ENCODE measurements at places on chromosomes 3 and 15.

- no peak for DNase-seq
Measured at GRCh38 chr15:75923756-75924155, 20.1 kb downstream of the FBXO22 start.

- no peak for DNase-seq
Measured at GRCh38 chr3:107309312-107309711, 67.9 kb upstream of the CCDC54 start.

- no peak for DNase-seq
Measured at GRCh38 chr15:39582286-39582976, 1.6 kb downstream of the THBS1 start.

DNA sequence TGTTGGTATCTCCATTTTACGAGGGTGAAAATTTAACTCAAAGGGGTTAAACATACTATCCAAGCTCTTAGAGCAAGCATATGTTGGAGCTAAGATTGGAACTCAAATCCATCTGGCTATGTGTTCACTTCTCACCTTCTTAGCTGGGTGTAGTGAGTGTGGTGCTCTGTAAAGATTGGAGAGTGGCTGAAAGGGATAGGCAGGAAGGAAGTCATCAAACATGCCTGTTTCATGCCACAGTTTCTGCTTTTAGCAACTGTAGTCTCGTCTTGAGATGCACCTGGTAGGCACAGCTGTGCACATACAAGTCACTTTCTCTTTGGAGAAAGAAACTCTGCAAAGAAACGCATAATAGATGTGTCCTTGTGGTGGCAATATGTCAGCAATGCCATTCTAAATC lies 189.1 kb upstream of the MDFIC2 start:
- no peak for DNase-seq

GRCh38 chr15:73936181-73936580 lies 9.9 kb downstream of the LOXL1 start:
- no peak for DNase-seq

GRCh38 chr3:52119826-52120225 lies 34.4 kb downstream of the POC1A start:
- DNase-seq = no peak

- DNase-seq = peak; percentile 37
Measured at GRCh38 chr3:42504334-42505127, 2.1 kb downstream of the VIPR1 start.

GRCh38 chr15:94066811-94067210 lies 164.6 kb upstream of the MCTP2 start:
- no peak for DNase-seq

GRCh38 chr3:132966374-132966773 lies 71.8 kb upstream of the TMEM108 start:
- DNase-seq = no peak
